HL-60 (cell line): ENCODE measurements at places on chromosomes 13 and 19.

DNA sequence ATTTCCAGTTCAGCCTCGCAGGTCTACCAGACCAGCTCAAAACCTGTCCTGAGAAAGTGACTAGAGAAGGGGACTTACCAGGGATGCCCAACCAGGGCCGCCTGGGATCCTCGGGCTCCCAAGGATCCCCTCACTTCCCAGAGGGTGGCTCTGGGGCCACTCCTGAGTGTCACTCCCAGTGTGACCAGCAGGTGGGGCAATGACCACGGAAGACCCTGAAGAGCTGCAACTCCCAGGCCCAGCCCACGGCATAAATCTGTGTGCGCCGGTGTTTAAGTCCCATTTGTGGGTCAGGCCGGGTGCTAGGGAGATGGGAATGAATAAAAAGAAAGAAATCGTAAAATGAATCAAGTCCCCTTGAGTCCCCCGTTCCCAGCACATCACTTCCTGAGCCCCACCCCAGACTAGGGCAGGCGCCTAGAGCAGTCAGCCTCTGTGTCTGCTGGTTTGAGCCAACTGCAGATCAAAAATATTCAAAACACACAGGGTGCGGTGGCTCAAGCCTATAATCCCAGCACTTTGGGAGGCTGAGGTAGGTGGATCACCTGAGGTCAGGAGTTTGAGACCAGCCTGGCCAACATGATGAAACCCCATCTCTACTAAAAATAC lies 10.7 kb downstream of the PTGIR start:
- DNase-seq: peak; percentile 71

GRCh38 chr19:39446365-39447084 lies 1.1 kb downstream of the SUPT5H start:
- DNase-seq: no peak

DNA sequence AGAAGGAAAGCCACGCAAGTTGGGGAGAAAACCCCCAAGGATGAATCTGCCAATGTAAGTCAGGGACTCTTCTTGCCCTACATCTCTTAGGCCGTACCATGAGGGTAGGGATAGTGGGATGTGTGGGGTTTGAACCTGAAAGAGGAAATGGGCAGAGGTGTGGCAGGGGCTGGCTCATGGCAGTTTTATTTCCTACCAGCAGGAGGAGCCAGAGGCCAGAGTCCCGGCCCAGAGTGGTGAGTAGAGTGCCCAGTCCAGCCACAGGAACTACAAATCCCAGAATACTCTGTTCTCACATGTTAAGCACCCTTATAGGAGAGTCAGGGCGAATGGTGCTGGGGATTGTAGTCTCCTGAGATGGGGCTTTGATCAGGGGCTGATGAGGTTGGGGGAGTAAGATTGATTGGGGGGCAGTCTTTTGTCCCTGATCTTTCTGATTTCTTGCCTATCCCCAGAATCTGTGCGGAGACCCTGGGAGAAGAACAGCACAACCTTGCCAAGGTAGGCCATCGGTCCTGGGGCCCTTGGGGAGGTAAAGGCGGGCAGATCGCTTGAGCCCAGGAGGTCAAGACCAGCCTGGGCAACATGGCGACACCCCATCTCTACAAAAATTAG lies 16.5 kb downstream of the VASP start:
- peak; percentile 77 for DNase-seq

DNA sequence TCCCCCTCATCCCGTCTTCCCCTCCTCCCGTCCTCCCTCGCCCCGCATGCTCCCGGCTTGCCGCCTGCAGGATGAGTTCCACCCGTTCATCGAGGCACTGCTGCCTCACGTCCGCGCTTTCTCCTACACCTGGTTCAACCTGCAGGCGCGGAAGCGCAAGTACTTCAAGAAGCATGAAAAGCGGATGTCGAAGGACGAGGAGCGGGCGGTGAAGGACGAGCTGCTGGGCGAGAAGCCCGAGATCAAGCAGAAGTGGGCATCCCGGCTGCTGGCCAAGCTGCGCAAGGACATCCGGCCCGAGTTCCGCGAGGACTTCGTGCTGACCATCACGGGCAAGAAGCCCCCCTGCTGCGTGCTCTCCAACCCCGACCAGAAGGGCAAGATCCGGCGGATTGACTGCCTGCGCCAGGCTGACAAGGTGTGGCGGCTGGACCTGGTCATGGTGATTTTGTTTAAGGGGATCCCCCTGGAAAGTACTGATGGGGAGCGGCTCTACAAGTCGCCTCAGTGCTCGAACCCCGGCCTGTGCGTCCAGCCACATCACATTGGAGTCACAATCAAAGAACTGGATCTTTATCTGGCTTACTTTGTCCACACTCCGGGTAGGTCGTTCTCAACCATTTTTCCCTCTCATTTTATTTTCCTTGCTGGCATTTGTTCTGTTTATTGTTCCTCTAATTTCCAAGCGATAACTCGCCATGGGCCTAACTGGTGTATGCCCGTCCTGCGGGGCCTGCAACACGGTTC lies 29.8 kb downstream of the NFIX start:
- DNase-seq: no peak

DNA sequence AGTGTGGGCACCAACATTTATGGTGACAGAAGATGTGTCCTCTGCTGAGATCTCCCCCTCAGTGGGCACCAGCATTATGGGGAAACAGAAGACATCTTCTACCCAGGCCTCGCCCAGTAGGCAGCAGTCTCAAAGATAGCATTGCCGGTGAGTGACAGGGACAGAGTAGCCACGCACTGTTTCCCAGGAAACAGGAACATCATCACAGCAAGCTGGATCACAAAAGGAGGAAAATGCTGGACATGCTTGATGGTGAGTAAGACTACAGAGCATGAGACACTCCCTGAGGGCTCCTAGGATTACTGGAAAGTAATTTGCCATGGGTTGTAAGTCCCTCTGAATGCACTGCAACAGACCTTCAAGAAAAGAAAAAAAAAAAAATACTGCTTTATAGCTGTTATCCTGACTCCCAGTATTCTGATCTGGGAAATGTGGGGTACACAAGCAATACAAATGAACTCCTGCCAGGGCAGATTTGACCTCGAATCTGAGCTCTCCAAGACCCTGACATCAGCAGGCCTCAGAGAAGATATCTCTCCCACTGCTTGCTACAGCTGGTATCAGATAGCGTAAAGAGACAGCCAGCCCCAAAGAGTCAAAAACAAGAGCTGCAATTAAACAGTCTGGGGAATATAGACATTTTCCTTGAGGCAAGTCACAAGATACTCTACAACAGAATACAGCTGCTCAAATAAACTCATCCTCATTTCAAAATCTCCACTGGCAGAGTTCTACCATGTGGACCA lies 180.4 kb downstream of the RBM26 start:
- DNase-seq: no peak

DNA sequence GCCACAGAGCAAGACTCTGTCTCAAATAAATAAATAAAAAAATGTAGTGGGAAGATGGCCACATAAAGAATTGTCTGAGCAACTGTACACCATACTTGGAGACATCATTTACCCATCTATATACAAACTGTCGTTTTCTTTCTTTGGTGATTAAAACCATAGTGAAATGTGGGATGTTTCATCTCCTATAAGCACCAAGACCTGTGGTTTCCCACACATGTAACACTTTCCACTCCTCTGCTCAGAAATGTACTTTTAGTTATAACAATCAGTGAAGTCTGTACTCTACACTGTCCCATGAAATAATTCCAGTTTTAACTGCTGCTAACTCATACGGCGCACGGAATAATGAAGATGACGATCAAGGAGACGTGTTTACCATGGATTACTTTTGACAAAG lies 18.3 kb downstream of the PDCD5 start:
- no peak for DNase-seq

GRCh38 chr13:48720621-48721020 lies 66.9 kb downstream of the CYSLTR2 start:
- DNase-seq: no peak
